ENCODE measurements at places on chromosomes 2 and 18.

GRCh38 chr18:35460736-35461161 lies 37.0 kb downstream of the INO80C start:
- DNase-seq, result no peak

GRCh38 chr2:30652271-30652915 lies 154.9 kb downstream of the CAPN13 start:
- DNase-seq, result no peak

DNA sequence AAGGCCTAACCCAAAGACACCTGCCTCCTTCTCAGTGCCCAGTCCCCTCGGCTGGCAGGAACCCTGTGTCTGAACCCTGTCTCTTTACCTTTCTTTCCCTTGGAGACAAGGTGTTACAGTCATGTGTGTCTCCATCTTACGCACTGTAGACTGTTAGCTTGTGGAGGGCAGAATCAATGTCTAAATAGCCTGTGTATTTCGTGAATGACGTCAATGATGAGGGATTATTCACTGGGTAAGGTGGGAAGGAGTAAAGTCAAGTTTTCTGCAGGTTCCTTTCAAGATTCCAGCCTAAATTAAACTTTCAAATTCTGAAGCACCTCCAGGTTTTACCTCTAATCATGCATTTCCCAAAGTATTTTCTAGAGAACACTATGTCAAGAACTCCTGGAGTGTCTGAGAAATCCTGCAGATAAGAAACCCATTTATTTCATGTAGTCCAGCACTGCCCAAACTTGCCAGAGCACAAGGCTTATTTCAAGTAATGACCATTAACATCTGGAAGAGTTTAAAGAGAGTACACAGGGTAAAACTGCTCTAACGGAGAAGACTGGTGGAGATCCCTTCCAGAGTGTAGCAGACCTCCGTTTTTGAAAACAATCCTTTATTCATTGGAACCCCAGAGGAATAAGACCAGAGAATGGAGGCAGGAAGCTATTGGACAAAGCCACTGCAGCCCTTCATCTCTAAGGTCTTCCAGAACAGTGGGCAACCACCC lies 72.8 kb downstream of the KCNF1 start:
- DNase-seq, result no peak

DNA sequence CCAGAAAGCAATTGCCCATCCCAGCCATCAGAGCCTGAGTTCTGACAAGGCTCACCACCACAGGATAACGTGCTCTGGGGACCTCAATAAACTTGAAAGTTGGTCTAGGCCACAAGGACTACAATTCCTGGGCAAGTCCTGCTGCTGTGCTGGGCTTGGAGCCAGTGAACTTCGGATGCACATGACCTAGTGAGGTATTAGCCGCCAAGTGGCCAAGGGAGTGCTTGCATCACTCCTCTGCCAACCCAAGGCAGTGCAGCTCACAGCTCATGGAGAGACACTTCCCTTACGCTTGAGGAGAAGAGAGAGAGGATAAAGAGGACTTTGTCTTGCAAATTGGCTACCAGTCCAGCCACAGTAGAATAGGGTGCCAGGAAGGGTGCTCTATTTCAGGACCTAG lies 219.6 kb downstream of the MBD2 start:
- no peak for DNase-seq

DNA sequence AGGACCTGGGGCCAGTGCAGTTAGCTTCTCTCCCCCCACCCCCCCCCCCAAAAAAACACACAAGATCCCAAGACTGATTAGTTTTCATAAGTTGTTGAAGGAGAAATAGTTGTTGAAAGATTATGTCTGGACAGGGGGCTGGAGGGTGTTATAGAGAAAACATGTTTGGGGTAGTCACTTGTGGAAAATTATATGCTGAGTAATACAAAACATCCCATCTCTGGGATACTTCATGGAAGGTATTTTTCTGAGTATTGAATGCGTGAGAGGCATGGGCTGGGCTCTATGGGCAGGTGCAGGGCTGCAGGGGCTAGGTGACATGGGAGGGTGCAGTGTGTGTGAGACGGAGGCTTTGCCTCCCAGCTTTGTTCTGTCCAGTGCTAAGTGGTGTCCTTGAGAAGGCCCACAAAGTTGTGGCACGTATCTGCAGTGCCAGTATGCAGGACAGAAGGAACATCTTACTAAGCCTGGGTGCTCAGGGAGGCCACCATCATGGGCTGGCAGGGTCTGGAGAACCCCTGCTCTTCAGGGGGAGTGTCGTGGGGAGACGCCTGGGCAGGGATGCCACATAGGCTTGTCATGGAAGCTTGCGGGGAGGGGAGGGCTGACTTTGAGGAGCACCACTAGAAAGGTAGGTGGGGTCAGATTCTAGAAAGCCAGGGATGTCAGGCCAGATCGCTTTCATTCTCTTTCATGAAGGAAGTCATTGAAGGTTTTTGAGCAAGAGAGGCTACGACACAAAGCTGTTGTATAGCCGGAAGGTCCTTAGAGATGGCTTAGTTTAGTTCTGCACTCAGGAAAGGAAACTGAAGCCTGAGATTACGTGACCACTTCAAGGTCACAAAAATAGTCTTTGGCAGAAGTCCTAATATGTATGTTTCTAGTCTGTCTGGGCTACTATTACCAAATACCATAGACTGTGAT lies 232.0 kb downstream of the LDLRAD4 start:
- DNase-seq, result no peak

DNA sequence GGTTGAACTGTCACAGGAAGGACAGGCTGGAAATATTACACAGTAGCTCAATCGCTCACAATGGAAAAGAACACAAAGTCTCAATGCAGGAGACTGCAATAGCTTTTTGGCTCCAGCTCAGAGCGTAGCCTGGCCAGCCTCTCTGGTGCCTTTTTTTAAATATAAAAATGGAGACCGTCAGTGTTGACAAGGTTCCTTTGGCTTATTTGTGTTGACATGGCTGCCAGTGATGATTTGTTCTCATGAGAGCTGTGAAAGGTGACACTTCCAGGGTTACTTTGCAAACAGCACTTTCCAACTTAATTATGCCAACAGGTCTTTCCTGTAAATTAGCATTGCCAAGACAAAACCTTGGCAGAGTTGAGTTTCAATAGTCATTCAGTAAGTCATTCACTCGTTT lies 70.8 kb downstream of the KCNE4 start:
- DNase-seq, result no peak

DNA sequence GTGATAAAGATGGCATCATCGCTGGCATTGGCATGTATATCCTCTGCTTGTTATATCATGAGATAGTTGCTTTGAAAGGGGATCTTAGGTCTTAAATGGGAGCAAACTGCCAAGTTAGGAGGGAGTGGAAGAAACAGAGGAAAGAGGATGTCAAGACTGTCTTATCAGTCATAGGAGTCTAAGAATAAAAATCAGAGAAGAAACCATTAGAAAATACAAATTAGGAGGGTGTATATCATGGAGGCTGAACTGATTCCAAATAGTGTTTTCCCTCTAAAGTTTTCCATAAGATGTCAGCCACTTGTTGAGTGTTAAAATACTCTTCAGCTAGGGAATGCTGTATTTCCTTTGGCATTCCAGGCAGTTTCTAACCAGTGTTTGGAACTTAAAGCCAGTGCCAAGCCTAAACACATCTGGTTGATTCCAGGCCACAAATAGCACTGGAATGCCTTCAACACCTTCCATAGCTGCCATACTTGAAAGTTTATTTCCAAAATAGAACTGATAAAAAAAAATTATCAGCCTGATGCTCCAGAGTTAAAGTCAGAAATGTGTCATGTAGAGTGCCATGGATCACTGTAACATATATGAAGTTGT lies 129.4 kb downstream of the ZEB2 start:
- no peak for DNase-seq

DNA sequence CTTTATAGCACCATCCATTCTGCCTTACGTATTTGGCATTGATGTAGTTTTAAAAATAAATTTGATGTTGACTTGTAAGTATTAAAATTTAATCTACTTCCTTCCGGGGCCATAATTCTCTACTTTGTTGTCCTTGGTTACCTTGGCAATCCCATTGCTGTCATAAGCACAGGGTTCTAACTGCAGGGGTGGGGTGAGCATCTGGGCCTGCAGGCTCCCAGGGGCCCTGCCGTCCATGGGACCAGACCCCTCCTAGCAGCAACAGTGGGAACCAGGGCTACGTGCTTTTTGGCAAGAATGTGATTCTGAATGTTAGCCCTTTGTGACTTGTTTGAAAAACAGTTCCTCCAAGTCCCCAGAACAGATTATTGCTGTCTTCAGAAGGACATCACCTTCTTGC lies 4.9 kb downstream of the ASAP2 start:
- DNase-seq, result no peak

- no peak for DNase-seq
Observed at GRCh38 chr2:141417246-141417797, 713.5 kb downstream of the LRP1B start.

GRCh38 chr2:177193240-177193639 lies 19.4 kb upstream of the HNRNPA3 start:
- DNase-seq, result no peak

DNA sequence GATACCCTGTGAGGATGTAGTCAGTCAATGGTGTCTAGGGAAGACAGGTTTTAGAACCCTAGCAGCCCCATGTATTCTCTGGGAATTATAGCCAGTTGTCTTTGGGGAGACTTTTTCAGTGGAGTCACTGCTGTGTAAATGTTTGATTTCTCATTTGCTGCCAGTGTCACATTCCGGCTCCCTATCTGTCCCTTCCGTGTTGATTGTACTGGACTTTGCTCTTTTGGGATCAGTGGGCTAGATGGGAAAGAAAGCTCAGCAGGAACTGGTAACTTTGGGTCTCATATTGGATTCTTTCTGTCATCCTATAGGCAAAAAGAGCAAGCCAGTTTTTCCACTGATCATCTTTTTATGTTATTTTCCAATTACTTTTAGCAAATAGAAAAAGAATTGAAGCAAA lies 70.1 kb downstream of the GTF3C3 start:
- DNase-seq, result no peak

DNA sequence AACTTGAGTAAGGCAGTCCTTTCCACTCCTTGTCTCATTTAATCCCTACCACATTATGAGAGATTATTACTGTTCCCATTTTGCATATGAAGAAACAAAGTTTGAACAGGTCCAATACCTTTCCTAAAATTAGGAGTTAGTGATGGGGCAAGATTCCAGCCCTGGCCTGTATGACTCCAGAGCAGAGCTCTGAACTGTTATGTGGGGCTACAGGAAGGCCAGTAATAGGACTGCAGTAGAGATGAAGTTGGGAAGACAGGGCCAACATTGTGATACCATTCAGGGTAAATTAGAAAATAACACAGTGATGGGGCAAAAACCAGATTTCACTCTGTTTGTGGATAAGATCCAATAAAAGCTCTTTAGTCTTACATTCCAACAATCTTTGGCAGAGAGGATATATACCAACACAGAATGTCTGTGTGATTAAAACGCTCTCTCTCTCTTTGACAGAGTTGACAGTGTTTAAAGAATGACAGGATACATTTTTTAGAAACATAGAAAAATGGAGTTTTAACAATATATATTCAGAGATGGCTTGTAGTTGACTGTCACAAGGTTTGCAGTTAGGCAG lies 22.7 kb downstream of the KATNAL2 start:
- DNase-seq, result no peak

DNA sequence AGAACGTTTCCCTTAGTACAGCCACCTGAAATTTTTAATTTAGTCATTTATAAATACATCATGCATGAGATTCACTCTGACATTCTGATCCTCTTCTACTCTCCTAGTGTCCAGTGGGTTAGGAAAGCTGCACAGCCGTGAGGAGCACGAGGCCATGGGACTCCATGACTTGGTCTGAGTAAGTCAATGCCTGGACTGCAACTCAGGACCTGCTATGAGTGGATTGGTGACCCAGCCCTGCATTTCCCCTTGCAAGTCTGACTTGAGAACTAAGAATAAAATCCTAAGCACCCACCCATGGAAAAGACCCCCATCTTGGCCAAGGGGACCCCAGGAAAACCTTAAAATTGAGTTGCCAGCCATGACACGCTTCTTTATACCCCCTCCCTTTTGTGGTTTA lies 237.6 kb upstream of the HDAC4 start:
- DNase-seq, result no peak

GRCh38 chr2:23412556-23413155 lies 27.7 kb downstream of the KLHL29 start:
- no peak for DNase-seq

DNA sequence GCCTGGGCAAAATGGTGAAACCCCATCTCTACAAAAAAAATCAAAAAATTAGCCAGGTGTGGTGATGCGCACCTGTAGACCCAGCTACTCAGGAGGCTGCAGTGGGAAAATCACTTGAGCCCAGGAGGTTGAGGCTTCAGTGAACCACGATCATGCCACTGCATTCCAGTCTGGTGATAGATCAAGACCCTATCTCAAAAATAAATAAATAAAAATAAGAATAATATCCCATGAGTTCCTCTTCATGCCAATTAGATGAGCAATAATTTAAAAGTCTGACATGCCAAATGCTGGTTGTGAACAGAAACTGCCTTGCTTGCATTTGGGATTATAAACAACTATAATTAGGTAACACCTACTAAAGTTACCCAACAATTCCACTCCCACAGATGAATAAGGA lies 22.1 kb upstream of the ANKRD44 start:
- DNase-seq, result no peak

GRCh38 chr18:4017480-4017879 lies 437.6 kb downstream of the DLGAP1 start:
- DNase-seq, result no peak

DNA sequence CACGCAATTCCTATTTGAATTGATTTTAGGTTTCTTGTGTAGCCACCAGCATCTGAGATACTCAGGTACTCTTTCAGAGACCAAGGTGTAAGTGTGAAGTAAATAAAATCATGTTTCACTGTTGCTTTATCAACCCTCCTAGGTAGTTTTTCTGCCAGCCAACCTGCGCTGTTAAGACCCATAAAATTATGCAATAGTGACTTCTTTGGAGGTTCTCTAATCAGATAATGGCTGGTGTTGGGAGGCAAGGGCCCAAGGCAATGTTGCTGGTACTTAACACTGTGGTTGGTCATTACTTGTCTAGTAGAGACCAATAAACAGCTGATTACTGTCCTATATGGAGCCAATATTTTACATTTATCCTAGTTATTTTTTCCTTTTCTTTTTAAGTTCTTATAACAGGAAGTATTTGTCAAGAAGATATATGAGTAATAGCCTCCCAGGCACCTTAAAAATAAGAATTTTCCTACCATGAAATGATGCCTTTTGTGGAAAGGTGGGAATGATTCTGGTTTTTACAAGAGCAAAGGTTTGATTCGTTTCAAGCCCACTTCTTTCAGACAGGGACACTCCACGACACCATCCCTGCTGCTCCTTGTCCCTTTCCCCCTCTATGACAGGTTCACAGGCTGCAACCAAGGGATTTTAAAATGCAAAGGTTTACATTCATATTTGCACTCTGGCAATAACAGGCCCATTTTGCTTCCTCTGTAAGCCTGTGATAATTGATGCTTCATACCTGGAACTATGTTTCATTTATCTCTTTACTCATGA lies 259.3 kb downstream of the MEIS1 start:
- DNase-seq, result no peak

- no peak for DNase-seq
Observed at GRCh38 chr2:190838492-190838910, 42.1 kb upstream of the GLS start.

DNA sequence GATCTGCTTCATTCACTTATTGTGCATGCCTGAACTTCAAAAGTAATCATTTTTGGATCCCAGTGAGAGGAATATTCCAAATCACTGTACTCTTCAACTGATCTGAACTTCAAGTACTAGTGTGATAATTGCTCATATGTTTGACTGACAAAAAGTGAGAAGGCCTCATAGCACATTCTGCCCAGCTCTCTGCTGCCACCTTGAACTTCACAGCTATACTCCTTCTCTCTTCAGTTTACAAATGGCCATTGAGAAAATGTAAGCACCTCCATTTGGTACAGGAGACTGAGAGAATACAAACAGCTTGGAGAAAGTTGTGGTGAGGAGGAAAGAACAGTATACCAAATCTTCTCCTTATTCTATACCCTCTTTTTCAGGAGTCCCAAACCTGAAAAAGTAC lies 946.0 kb upstream of the CHAC2 start:
- DNase-seq, result no peak

- no peak for DNase-seq
Observed at GRCh38 chr2:183678908-183679307, 554.7 kb downstream of the NUP35 start.
